Stimulated activated CD8-positive, alpha-beta memory T cell treated with anti-CD3 and anti-CD28 coated beads, Interleukin-15, amount 100 ng/mL, for 24 hours (primary cell): ENCODE measurements at places on chromosomes 5 and 9.

DNA sequence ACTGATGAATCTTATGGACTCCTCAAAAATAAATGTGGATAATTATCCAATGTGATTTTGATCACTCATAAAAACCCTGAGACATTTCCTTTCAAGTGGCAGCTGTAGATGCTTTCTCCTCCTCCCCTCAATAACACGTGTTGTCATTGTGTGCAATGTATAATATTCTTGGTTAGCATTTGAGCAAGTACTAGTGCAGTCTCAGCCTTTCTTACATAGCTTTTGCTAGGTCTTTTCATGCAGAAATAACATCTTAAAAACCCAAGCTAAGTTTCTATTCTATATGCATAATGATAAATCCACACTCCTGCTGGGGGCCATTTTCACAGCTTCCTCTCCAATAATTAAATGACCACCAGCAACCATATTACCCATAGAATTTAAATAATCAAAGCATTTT is 1835.2 kb upstream of the NUDT12 start:
- no peak for DNase-seq

- no peak for DNase-seq
Observed at GRCh38 chr9:12813960-12814876, 39.4 kb downstream of the LURAP1L start.

DNA sequence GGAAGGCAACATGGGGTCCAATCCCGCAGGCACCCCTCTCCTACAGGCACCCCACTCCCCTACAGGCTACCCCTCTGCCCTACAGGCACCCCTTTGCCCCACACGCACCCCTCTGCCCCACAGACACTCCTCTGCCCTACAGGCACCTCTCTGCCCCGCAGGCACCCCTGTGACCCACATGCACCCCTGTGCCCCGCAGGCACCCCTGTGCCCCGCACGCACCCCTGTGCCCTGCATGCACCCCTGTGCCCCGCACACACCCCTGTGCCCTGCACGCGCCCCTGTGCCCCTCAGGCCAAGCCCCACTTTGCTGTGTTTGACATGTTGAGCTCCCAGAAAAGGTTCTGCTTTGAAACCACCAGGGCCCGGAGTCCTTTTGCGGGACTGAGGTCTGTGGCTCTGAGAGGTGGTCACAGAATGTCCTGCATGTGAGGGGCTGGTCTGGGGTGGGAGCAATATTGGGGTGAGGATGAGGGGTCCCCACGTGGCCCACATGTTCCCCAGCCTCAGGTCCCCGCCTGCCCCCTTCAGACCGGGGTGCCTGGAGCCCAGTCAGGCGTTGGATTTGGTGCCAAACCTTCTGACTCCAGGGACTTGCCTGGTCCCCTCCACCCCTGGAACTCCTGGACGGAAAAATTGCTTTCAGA is 616 bp upstream of the QRFP start:
- DNase-seq, result no peak

DNA sequence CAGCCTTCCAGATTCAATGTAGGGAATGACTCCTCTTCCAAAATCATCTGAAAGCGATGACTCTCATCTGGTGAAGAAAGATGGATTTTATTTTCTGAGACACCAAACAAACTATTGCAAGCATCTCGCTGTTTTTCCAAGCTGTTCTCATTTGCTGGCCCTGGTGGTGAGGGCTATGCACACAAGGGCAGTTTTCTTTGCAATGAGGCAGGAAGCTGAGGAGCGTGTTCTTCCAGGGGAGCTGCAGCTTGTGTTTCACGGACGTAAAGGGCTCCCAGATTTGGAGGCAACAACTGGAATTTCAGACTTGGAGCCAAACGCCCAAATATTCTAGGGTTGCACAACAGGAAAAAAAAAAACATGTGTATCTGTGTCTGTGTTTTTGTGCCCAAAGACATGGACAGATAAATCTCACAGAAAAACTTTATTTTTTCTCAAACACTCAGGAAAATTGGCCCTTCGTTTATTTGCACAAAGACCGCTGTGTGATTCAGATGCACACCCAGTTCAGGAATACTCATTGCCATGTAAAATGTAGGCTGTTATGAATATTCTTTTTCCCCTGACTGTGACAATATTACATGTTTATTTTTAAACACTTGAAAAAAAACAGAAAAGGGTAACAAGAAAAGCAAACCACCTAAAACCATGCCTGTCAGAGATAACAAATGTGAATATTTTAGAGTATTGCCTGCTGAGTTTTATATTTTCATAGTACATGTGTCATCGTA is 151.3 kb downstream of the GAS1 start:
- no peak for DNase-seq

- no peak for DNase-seq
Observed at GRCh38 chr9:94554439-94555331, at the start of gene PCAT7. TSS of gene PCAT7 (plus strand) at chr9:94555083.

DNA sequence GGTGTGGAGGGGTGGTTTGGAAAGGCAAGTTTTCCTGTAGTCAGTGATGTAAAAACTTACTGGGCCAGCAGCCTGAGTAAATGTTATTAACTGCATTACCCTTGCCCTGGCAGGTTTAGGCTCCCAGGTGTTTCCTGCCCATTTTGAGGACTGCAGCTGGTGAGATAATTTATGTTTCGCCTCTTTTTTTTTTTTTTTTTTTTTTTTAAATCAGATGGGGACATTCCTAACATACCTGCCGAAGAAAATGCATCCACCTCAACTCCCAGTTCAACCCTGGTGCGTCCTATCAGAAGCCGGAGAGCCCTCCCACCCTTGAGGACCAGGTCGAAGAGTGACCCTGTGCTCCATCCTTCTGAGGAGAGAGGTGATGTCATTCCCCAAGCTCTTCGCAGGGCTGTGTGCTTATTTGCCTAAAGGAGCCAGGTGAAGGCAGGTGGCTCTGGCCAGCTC is 60.6 kb downstream of the ENTREP1 start:
- no peak for DNase-seq
